ENCODE measurements at places on chromosomes 6 and 20.

DNA sequence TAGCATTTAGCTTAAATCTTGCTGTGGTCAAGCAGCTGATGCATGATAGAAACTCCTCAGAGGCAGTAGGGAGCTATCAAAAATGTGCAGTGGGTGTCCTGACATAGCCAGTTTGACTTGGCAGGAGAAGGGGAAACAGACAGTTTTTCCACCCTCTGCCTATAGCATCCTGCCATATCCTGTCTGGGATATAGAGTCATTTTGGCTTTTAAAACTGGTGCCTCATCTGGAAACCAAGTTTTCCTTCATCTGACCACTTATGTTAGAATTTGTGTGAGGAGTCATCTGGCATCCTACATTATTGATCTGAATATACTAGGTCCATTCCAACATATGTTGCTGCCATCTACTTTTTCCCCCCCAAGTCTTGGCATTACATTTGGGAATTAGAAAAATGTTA lies 284.1 kb downstream of the CD109 start:
- no peak for DNase-seq

- no peak for DNase-seq
Measured at GRCh38 chr6:6713657-6714056, 125.1 kb downstream of the LY86 start.

DNA sequence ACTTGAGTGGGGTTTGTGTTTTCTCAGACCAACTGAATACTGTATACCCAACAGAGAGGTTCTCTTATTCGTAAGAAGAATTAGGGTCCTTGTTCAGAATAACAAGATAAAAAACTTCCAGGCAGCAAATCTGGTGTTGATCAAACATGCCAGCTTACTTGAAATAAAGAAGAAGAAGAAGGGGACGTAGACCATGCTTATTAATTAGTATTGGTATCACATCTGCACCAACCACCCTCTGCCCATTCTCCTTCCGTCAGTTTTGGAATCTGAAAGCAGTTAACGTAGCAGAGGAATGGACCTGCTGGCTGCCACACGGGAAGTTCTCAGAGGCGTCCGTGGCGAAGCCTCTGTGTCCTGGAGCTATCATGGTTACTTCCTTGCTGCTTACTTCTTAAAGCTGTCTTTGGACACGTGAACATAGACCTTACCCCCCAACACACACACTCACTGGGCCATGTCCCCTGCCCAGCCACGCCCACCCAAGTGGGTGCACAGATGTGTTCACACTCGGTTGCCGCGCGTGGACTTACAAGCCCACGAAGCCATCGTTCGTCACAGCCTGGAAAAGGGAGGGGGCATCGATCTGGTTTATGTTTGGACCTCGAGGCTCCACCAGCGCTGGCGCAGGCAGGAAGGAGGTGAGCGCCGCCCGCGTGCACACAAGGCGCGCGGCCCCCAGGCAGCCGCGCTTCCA lies 4.1 kb upstream of the DLL1 start:
- DNase-seq: no peak

DNA sequence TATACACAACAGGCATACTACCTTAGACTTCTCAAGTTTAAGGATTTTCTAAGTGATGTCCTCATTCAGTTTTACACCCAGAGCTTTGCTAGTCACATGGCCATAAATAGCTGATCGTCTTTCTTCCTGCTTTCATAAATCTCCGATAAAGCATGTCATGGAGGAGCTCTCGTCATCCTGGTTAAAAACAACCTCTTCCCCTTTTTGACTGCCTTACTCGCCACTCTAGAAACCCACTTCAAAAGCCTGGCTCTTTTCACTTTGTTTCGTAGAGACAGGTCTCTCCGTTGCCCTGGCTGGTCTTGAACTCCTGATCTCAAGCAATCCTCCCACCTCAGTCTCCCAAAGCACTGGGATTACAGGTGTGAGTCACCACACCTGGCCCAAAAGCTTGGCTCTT lies 67.0 kb upstream of the SMIM29 start:
- no peak for DNase-seq

DNA sequence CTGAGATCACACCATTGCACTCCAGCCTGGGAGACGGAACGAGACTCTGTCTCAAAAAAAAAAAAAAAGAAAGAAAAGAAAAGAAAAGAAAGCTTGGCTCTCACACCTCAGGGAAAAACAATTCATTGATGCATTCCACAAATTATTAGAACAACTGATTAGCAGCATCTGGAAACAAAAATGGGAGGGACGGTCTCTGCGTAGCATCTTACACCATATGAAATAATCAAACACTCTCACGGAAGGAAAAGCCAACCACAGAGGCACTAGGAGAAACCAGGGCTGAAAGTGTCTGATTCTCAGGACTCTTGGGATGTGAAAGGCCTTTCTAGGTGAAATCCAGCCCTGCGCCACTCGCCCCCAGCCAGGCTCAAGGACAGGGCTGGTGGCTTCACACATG lies 2.3 kb upstream of the HELZ2 start:
- DNase-seq: no peak

- DNase-seq: no peak
Measured at GRCh38 chr6:152155792-152156191, 348.3 kb downstream of the ESR1 start.

- no peak for DNase-seq
Measured at GRCh38 chr6:142698751-142699150, 246.2 kb downstream of the HIVEP2 start.

- no peak for DNase-seq
Measured at GRCh38 chr20:24472426-24472825, 3.0 kb downstream of the SYNDIG1 start.

DNA sequence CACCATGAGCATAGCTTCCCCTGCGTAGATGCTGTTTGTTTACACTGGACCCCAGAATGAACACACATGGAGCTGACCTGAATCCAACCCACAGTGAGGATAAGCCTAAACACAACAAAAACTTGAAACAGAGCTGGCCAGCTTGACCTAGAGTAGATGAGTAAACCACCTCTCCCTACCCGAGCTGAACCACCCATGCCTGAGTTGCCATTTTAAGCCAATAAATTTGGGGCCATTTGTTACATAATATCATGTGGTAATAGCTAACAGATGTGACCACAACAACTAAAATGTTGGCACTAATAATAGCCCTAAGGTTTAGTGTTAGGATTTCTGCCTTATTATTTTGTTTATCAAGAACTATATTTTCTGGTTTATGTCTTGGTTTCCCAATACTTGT lies 103.2 kb upstream of the GRIK2 start:
- DNase-seq: no peak

DNA sequence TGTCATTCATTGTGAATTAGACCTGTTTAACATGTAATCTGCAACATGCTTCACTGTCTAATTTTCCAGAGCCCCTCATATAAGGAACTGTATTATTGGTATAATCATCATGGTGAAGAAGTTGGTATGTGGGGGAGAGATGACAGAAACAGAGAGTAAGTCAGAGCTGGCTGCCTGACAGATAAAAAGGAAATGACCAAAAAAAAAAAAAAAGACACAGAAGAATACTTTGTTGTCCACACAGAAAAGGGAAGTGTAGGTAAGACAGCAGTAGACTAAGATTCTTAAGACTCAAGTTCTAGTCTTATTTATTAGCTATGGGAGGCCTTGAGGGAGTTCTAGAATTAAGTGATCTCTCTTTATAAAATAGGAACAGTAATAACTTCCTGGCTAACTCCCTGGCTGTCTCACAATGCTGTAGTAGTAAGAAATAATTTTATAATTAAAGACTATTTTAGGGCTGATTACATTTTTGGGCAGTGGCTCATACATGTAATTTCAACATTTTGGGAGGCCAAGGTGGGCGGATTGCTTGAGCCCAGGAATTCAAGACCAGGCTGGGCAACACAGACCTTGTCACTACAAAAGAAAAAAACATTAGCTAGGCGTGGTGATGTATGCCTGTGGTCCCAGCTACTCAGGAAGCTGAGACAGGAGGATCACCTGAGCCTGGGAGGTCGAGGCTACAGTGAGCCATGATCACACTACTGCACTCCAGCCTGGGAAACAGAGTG lies 102.5 kb downstream of the PRL start:
- DNase-seq: no peak

DNA sequence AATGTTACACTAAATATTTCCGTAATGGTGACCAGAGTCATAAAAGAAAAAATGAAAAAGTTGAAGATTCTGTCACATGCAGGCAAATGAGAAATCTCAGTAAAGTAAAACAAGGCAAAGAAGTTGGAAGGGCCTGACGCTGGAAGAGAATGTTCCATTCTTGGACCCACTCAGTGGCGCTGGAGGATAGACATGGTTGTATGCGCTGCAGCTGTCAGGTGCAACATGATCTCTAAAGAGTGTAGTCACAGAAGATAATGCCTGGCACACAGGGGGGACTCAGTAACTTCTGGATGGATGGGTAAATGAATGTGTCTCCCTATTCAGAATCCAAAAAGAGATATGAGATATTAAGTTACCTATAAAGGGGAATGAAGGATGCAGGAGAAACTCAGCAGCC lies 116.3 kb downstream of the FAXC start:
- no peak for DNase-seq

DNA sequence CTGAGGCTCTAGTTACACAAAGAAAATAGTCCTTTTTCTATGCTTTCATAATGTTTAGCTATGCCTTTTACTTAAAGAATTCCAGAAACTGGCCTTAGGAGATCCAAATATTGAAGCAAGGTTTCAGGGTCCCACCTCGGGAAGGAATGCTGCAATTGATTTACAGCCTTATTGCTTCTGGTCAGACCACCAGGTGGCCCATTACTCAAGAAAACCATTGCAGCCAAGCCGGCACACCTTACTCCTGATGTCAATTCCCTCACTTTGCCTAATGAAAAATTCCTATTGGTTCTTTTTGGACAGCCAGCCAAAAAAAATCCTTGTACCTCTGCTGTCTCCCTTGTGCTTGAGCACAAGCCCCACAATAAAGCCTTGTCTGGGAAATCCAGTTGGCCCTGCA lies 173.9 kb downstream of the LMBRD1 start:
- DNase-seq: no peak

GRCh38 chr6:841569-841968 lies 148.6 kb upstream of the EXOC2 start:
- DNase-seq: no peak

DNA sequence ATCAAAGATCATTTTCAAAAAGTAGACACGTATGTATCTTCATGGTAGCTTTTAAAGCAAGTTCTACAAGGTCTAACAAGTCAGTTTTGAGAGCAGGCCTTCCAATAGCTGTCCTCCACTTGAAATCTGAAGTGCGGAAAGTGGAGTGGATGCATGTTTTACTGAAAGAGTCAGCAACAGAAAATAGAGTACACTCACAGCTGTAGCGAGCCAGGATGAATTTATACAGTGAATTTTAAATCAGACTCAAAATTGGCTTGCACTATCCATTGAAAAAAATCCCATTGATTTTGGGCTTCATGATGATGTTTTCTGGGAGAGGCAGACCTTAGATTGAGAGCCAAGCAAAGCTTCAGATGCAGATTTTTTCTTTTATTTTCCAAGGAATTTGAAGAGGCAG lies 80.6 kb downstream of the GJA10 start:
- no peak for DNase-seq

- no peak for DNase-seq
Measured at GRCh38 chr6:35488517-35488862, 8.4 kb downstream of the TEAD3 start.

DNA sequence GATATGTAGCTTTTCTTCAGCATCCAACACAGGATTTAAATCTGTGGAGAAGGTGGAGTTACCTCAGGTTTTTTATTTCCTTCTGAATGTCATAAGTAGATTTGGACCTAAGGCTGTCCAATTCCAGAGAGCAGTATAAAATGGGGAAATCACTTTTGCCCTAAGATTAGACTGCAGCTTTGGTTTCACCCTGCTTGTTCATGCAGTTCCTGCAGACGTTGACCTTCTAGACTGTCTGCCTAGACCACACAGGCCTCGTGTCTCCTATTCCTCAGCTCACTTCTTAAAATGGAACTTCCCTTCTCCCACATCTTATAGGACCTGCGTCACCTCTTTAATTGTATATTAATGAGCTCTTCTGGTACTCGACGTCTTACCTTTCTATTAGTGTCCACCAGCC lies 26.0 kb upstream of the C6orf62 start:
- DNase-seq: peak; percentile 15

Data from heart left ventricle (tissue), 16 donors.